ENCODE measurements at places on chromosomes 16 and 17.

GRCh38 chr17:55435408-55435807 is 13.8 kb upstream of the MMD start:
- no peak for DNase-seq

- DNase-seq, result peak; percentile 62
These were observed 329 bp downstream of the SMARCD2 start for GRCh38 chr17:63842173-63842539.

DNA sequence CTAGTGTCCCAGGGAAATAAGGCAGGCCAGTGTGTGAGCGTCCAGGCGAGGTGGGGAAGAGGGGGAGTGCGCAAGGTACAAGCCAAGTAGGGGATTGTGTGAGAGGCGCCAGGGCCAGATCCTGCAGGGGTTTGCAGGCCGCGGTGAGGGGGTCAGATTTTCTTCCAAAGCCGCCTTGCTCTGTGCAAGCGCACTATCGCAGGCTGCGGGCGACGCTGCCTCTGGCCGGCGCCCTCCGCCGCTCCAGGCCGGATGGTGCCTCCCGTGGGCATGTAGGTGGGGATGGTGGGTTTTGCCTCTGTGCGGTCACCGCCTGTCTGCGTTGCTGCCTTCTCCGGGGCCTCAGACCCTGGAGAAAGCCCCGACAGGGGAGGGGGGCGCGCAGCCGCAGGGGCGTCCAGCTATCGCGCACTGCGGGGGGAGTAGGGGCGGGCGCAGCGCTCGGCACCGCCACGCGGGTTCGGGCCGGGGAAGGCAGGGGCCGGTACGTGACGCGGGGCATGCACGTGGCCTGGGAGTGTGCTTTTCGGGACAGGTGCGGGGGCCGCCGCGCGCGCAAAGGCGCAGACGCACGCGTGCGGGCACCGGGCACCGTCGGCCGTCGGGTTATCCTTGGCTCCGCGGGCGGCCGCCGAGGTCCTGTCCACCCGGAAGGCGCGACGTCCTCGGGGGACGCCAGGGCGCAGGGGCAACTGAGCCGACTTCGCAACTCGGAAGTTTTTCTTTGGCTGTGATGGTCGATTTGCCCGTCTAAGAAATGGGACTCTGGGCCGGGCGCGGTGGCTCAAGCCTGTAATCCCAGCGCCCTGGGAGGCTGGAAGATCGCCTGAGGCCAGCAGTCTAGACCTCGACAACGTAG is 1.1 kb upstream of the HAPSTR1 start:
- peak; percentile 66 for DNase-seq

DNA sequence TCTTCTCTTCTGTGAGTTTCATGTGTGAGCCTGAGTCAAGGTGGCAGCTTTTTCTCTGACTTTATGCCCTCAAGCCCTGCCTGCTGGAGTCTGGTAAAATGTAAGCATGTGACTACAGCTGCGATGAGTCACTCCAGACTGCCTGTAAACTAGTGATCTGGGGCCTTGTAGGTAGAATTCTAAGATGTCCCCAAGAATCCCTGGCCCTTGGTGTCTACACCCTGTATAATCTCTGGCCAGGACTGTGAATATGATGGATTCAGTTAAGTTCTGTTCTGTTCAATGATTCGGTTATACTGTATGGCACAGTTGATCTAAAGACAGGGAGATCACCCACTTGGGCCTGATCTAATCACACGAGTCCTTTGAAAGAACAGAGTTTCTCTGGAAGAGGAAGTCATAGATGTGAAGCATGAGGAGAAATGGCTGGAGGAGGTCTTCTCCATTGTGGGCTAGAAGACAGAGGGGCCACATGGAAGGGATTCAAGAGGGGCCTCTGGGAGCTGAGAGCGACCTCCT is 29.8 kb downstream of the PRSS54 start:
- no peak for DNase-seq

DNA sequence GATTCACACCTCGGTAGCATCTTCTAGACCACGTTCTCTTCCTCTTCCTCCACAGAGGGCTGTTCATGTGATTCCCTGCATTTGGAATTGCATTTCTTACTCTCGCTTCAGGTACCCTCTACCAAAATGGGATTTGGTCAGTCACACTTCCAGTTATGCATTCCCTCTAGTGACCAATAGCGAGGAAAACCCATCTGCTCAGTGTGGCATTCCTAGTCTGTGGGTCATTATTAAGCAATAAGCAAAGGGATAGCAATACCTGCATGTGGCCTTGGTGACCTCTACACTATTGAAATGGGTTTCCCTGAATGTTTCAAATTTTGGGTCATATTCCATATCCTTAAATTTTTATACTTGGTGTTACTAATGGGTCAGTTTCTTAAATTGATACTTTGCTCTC is 401 bp upstream of the KRTAP4-5 start:
- DNase-seq, result no peak

DNA sequence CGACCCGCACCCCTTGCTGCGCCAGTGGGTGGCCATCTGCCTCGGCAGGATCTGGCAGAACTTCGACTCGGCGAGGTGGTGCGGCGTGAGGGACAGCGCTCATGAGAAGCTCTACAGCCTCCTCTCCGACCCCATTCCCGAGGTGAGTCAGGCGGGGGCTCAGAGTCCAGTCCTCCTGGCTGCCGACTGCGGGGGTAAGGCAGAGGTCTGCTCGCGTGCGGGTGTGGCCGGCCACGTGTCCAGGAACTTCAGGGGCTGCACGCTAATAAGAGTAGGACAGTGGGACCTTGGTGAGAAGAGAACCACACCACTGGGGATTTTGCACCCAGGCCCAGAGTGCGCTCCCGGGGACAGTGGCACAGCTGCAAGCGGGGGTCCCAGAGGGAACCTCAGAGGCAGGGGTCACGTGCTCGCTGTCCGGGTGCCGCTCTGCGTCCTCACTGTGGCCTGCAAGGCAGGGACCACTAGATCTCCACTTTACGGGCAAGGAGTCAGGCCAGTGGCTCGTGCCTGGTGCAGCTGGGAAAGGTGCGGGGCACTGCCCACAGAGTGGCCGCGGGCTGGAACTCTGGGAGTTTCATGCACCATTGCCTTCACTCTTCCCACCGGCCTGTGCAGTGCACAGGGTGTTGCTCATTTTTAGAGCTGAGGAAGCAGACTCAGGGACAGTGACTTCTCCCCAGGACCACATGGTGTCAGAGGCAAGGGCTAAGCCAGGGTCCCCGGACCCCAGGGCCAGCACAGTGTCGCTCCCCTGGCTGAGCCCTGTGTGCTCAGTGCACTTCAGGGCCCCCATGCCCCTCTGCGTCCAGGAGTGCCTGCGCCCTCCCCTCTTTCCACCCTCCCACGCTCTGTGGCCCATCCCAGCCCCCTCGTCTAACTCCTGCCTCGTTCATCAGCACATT is 107.6 kb upstream of the CHMP6 start:
- DNase-seq, result peak; percentile 18

DNA sequence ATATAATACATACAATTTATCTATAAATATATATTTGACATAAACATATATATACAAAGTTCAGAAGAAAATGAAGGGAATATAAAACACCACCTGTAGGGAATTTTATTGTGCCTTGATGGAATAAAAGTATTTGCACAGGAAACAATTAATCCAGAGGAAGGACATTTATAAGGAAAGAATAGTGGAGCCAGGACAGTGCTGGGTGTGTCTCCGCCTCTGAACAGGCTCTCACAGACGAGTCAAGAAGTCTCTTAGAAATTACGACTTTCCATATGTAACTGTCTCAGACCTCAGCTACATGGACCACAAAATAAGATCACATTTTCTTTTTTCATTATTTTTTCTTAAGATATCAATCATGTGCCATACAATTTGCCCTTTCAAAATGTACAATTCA is 93.9 kb downstream of the TMEM114 start:
- no peak for DNase-seq

DNA sequence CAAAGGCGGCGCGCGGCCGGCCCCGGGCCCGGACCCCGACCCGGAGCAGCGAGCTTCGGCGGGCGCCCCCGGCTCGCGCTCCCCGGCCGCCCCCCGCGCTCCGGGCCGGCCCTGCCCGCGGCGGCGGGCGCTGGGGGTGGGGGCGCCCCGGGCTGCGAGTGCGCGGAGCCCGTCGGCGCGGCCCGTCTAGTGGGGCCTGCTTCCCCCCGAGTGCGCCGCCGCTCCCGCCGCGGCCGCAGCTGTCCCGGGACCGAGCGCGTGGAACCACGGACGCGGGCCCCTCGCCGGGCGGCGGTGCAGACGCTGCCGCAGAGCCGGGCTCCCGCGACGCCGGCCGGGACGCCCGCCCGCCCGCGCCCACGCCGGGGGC is 308 bp downstream of the ADCY9 start:
- no peak for DNase-seq

DNA sequence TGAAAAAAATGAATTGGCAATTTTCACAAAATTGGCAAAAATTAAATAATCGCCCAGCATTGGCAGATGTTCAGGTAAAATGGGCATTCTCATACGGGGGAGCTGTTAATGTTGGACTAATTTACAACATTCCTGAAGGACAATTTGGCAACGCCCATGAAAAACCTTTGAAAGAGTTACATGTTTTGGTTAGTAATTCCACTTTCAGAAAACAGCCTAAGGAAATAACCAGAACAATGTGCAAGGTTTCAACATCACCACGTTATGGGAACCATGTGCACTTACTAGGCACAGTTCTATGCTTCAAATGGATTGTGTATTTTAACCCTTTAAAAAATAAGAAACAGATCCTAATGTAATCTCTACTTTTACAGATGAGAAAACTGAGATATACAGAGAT is 62.7 kb downstream of the CDYL2 start:
- DNase-seq, result no peak

GRCh38 chr16:4612977-4613635 is 1.6 kb downstream of the UBALD1 start:
- no peak for DNase-seq

- DNase-seq, result no peak
These were observed 34.6 kb downstream of the KANSL1 start for GRCh38 chr17:46158323-46159296.

GRCh38 chr16:88831838-88832237 is 20.1 kb upstream of the APRT start:
- DNase-seq, result no peak

DNA sequence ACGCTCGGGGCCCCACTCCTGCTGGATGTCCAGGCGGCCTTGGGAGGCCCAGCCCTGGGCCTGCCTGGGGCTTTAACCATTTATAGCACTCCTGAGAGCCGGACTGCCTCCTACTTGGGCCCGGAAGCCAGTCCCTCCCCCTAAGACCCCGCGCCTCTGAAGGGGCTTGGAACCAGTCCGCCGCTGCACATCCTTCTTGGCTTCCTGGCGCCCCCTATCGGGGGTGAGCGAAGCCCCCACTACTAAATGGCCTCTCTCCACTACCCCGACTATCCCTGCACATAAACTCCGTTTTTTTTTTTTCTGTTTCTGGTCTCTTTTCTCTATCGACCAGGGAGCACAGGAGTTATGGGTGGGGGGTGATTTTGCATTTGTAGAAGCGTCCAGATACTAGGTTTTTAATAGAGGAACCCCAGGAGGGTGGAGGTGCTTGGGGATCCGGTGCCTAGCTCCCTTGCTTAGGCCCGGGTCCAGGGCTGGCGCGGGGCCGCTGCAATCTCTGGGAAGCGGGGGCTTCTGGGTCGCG is 633 bp upstream of the NOL3 start:
- DNase-seq, result peak; percentile 69

- no peak for DNase-seq
These were observed 55.7 kb downstream of the WSB1 start for GRCh38 chr17:27349540-27350021.

GRCh38 chr16:7150230-7150629 is 182.4 kb upstream of the RBFOX1 start:
- DNase-seq, result no peak

DNA sequence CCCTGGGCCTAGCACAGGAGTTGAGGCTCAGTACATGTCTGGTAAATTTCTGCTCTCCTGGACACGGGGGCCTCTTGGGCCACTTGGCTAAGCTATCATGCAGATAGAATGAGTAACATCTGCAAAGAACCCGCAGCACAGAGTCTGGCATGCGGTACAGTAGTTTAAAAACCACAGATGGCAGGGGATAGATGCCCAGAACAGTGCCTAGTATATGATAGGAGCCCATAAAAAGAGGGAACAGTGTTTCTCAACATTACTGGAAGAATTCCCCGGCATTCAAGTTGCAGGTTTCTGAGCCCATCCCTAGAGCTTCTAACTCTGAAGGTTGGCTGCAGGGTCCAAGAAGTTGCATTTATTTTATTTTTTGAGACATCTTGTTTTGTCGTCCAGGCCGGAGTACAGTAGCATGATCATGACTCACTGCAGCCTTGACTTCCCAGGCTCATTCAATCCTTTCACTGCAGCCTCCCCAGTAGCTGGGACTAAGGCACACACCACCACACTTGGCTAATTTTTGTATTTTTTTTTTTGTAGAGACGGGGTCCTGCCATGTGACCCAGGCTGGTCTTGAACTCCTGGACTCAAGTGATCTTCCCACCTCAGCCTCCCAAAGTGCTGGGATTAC is 5.8 kb downstream of the CDIPT start:
- no peak for DNase-seq

DNA sequence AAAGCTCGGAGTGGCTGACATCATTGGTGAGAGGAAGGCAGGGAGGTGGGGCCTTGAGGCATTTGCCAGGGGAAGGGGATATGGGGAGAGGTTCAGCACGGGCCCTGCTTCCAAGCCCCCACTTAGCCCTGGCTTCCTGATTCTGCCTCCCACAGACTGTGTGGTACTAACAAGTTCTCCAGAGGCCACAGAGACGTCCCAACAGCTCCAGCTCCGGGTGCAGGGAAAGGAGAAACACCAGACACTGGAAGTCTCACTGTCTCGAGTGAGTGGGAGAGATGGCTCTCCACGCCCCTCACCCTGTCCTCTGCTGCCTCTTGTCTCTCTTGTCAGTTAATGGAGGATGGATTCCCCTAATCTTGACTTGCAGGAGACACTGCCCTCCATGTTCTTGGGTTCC is 8.1 kb downstream of the NFATC2IP start:
- DNase-seq, result no peak

- DNase-seq, result no peak
These were observed 6.2 kb upstream of the KANSL1 start for GRCh38 chr17:46199379-46199778.

- peak; percentile 65 for DNase-seq
These were observed 36.7 kb downstream of the CMIP start for GRCh38 chr16:81481207-81481821.

DNA sequence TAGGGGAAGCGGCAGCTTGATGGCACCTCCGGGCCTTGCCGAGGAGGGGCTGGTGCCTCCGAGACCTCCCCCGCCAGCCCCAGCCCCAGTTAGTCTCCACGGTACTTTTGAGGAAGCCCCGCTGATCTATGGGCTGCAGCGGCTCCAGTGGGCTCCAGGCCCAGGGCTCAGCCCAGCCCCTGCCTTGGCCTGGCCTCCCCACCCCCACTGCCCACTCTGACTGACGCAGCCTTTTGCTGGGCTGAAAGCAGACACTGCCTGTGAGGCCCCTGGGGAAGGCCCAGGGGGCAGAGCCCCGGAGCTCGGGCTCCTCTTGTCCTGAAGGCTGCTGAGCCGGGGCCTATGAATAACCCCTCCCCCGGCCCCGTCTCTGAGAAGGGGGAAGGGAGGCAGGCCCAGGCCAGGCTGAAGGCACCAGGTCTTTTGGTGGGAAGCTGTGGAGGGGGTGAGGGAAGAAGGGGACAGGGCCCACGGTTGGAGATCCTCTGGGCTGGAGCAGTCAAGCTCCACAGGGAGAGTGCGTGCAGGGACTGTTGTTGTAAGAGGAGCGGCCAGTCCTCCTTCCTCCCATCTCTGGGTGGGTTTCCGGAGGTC is 7.5 kb upstream of the SMTNL2 start:
- no peak for DNase-seq

All from left ventricle myocardium superior (tissue), 1 donor.